ENCODE measurements at places on chromosomes 5 and 9.

- no peak for DNase-seq
Measured at GRCh38 chr5:74685979-74686631, 1.1 kb downstream of the HEXB start.

- DNase-seq, result peak; percentile 46
Measured at GRCh38 chr5:124599028-124599973, 147.1 kb downstream of the ZNF608 start.

- DNase-seq, result no peak
Measured at GRCh38 chr9:127219520-127219919, 45.1 kb upstream of the GARNL3 start.

GRCh38 chr5:87361536-87362213 is 51.1 kb downstream of the CCNH start:
- DNase-seq, result no peak

DNA sequence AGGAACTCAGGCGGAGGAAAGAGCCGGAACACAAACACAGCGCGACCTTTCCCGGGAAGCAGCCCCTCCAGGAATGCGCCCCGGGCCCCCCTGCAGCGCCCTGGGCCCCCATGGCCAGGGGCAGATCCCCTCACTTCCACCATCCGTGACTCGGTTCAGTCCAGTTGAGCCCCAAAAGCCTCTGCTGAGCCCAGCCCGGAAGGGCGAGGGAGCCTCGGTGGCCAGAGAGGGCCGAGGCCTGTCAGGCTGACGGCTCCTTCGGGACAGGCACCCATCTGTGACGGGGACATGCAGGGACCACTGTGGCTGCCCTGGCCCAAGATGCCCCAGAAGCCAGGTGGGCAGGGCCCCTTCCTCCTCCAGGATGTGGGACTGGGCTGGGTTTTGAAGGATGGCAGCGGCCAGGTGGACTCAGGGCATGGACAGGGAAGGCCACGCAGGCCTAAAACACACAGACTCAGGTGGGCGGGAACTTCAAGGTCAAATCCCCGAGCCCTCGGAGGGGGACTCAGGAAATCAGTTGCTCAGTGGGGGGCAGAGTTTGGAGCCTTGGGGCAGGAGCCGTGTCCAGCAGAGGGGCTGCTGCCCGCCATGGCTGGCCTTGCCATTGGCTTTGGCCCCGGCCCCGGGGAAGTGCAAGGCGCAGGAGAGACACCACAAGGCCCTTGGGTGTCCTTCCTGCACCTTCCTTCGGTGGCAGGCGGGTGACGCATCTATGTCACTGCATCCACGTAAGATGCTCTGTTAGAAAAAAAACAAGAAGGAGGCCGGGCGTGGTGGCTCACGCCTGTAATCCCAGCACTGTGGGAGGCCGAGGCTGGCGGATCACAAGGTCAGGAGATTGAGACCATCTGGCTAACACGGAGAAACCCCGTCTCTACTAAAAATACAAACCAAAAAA is 29.7 kb upstream of the ABO start:
- DNase-seq, result no peak

GRCh38 chr5:171428168-171428696 is 8.8 kb downstream of the FGF18 start:
- no peak for DNase-seq
